ENCODE measurements at places on chromosomes 7 and 10.

DNA sequence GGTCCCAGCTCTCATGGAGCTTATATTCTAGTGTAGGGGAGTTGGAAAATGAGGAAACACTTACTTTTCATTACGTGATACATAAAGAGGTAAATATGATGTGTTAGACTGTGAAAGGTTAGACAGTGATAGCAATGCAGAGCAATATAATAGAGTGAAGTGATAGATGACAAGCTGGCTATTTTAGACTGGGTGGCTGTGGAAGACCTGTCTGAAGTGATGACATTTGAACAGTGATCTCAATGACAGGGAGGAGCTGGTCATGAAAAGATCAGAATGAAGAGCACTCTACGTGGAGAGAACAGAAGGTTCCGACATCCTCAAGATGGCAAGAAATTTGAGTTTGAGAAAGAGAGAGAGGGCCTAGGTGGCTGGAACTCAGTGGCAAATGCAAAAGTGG is 118.9 kb upstream of the MKLN1 start:
- no peak for DNase-seq

DNA sequence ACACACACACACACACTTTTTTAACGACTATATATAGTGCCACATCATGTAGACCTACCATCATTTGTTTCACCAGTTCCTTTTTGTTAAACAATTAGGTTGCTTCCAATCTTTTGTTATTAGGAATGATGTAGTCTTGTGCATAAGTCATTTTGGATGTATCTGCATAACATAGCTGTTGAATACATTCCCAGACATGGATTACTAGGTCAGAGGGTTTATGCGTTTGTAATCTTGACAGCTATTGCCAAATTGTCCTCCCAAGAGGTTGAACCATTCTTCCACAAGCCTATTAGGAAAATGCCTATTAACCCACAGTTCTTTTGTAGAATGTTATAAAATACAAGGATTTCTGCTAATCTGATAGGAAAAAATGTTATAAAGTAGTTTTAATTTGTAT is 87.3 kb downstream of the PALS2 start:
- no peak for DNase-seq

- DNase-seq, result no peak
Observed at GRCh38 chr7:5500056-5500776, 76.6 kb upstream of the TNRC18 start.

- DNase-seq, result peak; percentile 71
Observed at GRCh38 chr10:45354261-45354660, 19.8 kb upstream of the ALOX5 start.

DNA sequence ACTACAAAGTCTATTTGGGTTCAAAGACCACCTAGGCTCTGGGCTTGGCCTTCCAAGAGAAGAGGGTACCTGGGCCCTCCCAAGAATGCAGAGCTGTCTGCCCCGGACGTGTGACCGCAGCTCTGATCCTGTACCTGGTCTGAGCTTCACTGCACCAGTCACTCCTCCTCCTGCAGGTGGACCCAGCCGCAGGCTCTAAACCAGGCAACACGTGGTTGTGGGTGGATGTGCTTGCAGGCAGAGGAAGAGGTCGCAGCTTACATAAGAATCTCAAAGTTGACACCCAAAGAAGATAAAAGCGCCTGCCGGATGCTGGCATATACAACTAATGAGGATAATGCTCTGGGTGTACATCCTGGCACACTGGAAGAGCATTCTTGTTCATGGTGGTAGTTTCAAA is 9.4 kb upstream of the PFKP start:
- no peak for DNase-seq

GRCh38 chr10:100786591-100786990 is 41.2 kb downstream of the PAX2 start:
- no peak for DNase-seq

DNA sequence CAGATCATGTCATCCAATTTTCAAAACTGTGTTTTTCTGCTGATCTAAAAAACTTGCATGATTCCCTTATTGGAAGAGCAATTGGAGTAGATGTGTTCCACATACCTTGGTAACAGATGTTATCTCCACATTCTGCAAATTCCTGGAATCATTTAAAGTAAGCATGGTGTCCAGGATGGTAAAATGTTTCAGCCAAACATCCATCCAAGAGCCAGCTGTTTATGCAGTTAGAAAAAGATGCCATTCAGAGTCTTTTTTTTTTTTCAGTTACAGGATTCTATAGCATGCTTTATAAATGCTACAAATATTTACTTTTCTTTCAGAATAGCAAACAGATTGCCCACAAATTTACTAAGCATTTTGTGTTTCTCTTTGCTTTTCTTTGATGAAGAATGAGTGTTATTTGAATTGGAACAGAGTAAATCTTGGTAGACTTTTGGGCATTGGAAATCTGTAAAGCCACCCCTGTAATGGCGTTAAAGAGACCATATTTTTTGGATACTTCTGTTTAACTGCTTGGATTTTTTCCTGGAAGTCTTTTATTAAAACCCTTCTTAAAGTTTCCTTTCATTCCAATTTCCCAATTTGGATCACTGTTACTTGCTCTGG is 149.8 kb downstream of the GNAT3 start:
- DNase-seq, result no peak

DNA sequence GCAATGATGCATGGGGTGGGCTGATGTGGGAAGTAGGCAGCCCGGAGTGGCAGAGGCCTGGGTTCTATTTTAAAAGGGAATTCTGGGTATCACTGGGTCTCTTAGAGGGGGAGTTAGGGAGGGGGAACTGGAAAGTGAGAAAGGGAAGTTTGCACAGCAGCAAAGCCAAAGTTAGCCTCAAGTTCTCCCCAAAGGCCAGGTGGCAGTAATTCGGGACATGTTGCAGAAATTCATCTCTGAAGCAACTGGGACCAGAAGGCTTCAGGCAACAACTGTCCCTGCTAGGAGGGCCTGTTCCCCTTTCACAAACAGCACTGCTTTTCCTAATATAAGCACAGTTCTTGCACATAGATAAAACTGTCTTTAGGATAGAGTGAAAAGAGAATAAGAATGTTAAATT is 67.4 kb downstream of the NOD1 start:
- DNase-seq, result no peak

All from Peyer's patch (tissue), 4 donors.